ENCODE measurements at places on chromosomes 4 and X.

GRCh38 chrX:154429711-154430110, 1.2 kb downstream of the ATP6AP1 start:
- no peak for DNase-seq

GRCh38 chr4:81290813-81291212, 75.8 kb upstream of the PRKG2 start:
- DNase-seq = no peak

DNA sequence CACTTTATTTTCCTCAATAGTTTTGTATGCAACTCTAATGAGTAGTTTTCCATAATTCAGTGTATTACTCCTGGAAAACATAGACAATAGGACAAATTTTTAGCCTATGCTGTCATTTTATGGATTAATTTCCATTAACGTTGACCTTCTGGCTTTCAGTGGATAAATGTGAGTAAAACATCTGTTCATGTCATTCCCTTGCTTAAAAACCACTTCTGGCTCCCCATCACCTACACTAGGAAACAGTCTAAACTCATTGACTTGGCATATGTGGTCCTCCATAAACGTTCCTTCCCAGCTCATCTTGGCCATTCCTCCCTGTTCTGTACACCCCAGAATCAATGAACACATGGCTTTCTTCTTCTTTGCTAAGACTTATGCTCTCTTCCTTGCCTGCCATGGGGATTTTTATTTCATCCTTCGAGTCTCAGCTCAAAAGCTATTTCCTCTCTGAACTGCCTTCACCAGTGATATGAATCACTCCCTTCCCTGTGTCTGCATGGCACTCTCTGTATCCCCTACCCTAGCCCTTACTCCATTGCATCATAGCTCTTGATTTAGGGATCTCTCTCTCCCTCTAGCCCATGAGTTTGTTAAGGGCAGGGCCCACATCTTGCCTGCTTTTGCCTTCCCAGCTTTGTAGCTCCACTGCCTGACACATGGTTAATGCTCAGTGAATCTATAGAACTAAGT, 34.8 kb downstream of the DOCK11 start:
- DNase-seq = no peak

- DNase-seq = no peak
Measured at GRCh38 chr4:55973650-55974049, 24.9 kb downstream of the CEP135 start.

GRCh38 chr4:72418458-72418857, 150.6 kb downstream of the ADAMTS3 start:
- DNase-seq = peak; percentile 87

DNA sequence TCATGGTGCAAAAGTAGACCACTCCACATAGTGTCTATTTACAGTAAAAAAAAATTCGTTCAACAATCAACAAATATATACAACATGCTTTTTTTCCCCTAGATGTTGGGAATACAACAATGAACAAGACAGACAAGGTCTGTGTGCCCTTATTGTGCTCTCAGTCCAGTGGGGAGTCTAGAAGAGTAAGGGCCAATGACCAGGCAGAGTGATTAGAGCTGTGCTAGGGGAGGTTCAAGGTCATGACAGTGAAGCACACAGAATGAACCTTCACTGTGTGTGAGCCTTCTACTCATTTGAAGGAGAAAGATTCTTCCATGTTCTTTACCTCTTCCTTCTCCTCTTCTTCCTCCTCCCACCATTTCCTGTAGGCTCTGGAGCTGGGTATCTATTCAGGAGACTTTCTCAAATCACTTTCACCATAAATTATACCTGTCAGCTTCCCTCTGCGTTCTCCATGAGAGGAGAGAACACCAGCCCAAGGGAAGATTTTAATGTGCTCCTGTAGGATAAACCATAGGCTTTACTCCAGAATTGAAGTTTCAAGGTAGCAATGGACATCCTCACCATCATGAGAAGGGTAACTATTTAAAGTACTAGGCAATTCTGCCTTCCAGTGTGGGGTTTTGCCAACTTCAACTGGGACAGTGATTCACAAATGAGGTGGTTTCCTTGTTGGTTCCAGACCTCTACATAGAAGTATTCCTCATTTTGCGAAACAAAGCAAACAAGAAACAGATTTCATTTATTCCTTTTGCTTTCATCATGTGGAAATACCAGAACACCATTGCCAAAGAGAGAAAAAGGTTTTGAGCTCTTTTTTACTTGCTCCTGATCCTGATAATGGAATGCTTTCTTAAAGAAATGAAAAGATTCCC, 246.9 kb upstream of the GPC4 start:
- DNase-seq = no peak

- DNase-seq = no peak
Measured at GRCh38 chr4:107472265-107472948, 247.6 kb downstream of the PAPSS1 start.

DNA sequence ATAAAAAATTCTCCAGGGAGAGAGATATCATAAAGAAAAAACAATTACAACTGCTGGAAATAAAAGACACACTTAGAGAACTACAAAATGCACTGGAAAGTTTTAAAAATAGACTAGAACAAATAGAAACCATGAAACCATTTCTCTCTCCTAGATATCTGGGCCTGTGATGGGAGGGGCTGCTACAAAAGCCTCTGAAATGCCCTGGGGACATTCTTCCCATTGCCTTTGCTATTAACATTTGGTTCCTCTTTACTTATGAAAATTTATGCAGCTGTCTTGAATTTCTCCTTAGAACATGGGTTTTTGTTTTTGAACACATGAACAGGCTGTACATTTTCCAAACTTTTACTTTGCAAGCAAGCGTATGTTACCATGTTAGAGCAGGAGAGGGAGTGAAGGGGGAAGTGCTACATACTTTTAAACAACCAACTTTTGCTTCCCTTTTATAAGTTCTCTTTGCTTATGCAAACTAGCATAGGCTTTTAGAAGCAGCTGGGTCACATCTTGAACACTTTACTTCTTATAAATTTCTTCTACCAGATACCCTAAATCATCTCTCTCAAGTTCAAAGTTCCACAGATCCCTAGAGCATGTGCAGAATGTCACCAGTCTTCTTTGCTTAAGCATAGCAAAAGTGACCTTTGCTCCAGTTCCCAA, 47.9 kb upstream of the PACRGL start:
- no peak for DNase-seq

GRCh38 chrX:8848911-8849310, 47.7 kb upstream of the FAM9A start:
- no peak for DNase-seq

DNA sequence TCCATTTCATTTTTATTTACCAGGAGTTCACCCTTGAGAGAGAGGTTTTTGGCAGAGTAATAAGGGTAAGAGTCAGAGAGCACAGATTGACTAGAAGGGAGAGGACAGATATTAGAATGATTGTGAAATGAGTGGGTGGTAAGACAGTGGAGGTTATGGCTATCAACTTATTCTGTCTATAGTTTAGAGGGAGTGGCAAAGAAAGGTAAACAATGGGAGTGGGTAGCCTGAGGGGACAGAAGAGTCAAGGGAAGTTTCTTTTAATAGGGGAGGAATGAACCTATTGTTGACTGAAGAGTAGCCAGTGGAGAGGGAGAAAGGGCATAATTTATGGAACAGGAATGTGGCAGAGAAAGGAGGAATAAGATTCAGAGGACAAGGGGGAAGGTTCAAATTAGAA, 186.5 kb upstream of the NRK start:
- no peak for DNase-seq

DNA sequence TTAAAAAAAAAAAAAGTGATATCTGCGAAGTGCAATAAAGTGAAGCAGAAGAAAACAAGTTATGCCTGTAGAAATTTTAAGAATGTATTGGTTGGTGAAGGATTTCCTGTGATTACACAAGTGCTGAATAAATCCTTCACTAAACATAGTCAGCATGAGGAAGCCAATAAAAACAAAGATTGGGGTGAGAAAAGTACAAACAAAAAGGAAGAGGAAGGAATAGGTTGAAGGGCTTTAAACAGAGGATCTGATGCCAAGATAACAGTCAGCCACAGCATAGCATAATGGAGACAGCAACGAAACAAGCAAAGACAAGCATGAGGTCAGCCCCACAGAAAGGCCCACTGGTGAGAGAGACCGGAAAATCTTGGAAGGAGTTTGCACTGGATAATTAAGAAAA, 372.2 kb downstream of the ADAM29 start:
- DNase-seq = no peak

DNA sequence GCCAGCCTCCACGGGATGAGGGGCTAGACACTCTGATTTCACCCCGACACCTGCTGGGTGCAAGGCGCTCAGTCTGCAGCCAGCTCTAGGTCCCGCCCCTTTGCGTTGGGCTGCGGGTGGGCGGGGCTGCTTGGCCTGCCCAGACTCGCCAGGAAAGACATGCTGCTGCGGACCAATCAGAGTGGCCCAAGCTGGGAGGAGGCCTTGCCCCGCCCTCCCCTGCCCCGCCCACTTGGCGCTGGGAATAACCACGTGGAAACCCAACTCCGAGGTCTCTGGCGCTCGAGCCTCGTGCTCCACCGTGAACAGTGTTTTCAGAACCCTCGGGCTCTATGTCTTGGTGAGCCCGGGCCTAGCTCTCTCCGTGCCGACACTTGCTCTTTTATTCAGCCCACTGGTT, 5.3 kb upstream of the VMA21 start:
- no peak for DNase-seq

DNA sequence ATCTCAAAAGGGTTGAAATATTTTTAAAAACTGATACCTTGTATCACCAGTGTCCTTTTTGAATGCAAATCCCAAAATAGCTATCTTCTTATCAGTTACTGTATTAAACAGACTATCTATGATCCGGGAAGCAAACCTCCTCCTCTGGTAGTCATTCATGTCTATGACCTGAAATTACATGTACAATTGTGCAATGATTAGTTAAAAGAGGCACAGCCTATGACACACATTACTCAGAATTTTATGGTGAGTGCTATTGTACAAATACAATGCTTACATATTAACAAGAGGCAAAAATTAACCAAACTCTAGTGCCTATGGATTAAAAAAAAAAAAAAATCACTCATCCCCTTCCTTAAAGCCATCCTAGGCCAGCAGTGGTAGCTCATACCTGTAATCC, 21.7 kb downstream of the UGDH start:
- DNase-seq = no peak

GRCh38 chrX:1244164-1245076, 24.2 kb upstream of the CSF2RA start:
- no peak for DNase-seq

DNA sequence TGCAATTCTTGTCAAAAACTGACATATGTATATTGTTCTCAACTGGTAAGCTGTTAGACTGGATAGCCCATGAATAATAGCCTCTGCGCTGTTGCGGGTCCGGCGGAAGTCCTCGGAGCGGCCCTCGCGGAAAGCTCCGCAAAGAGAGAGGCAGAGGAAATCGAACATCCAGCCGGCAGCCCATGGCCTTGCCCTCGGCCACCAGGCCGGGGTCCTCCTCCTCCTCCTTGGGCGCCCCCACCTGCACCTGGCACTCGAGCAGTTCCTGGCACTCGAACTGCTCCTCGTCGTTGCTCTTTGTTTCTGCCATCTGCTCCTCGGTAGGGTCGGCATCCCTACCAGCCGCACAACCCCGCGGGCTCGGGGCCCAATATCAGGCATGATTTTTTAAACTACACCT, 1176.3 kb downstream of the PCDH18 start:
- no peak for DNase-seq

All from DMS153 (cell line).